HFFc6 (cell line): ENCODE measurements at places on chromosomes 1 and 21. TPM values are rescaled to one million over a fixed set of nuclear protein-coding genes. Genes with fewer than 3 reads are reported as not detected.

TTC22 gene
- not detected in 3 replicates for total RNA-seq

- H3K27ac ChIP-seq = no peak overlapping the region
- DNase-seq = no peak
- no peaks in the 10 kb centered on the region for H3K36me3 ChIP-seq
- no peak overlapping the region for H3K4me3 ChIP-seq
- peaks cover 8% of the 10 kb centered on the region; the same call in 1 of the 2 replicates for H3K4me1 ChIP-seq
Measured at GRCh38 chr1:227401562-227402342, 83.5 kb upstream of the CDC42BPA start.

- no peaks in the 10 kb centered on the region for H3K4me1 ChIP-seq
- no peaks in the 10 kb centered on the region for H3K36me3 ChIP-seq
- H3K27ac ChIP-seq = no peak overlapping the region
- no peak for DNase-seq
- H3K4me3 ChIP-seq = no peak overlapping the region
- peaks cover 3% of the 10 kb centered on the region for H3K27me3 ChIP-seq
Measured at GRCh38 chr1:236342403-236343245, 51.5 kb upstream of the EDARADD start.

- H3K27ac ChIP-seq = no peak overlapping the region
- no peak overlapping the region for H3K4me3 ChIP-seq
- peaks cover under 1% of the 10 kb centered on the region; the same call in 1 of the 2 replicates for H3K4me1 ChIP-seq
- H3K36me3 ChIP-seq = no peaks in the 10 kb centered on the region
- H3K27me3 ChIP-seq = peaks cover 30% of the 10 kb centered on the region
Measured at GRCh38 chr1:226596531-226597165, 48.1 kb downstream of the STUM start.

DNA sequence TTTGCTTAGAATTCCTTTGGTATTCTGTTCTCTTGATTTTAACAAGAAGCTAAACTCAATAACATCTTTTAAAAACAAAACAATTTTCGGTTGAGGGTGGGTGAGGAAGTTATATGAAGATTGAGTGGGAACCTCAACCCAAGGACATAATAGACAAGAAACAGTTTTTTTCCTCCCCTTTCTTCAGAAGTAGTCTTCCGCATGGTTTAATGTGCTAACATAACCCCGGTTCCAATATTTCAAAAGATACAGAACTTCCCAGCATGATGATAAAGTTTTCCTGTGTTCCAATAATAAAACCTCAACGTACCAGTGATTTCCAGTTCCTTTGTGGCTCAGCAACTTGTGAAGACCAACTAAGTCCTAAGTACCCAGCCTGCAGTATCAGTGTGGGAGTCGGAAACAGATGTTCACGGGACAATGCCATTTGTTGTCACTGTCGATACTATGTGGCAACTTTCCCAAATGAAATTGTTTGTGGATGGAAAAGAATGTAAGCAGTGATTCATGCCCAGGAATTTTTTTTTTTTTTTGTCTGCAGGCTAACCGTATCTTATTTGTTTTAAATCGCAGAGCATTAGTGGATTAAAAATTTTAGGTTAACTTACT is 48.5 kb downstream of the NR5A2 start:
- H3K27ac ChIP-seq = peak overlapping the region; percentile 30; the same call in 1 of the 2 replicates
- H3K4me3 ChIP-seq = peak overlapping the region; percentile 71
- peaks cover 3% of the 10 kb centered on the region; the same call in 1 of the 2 replicates for H3K27me3 ChIP-seq
- peaks cover 32% of the 10 kb centered on the region for H3K4me1 ChIP-seq
- peak; percentile 67 for DNase-seq

GSTM1 gene
- total RNA-seq = 15.3 to 50.1 TPM (median 18.0 TPM) in 3 replicates

DNA sequence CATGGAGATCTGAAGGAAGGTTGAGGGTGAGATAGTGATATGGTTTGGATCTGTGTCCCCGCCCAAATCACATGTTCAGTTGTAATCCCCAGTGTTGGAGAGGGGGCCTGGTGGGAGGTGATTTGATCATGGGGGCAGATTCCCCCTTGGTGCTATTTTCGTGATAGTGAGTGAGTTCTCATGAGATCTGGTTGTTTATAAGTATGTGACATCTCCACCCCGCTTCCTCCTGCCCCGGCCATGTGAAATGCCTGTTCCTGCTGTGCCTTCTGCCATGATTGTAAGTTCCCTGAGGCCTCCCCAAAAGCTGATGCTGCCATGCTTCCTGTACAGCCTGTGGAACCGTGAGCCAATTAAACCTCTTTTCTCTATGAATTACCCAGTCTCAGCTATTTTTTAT is 451.9 kb upstream of the VAMP3 start:
- H3K27ac ChIP-seq = no peak overlapping the region
- H3K4me1 ChIP-seq = peaks cover 23% of the 10 kb centered on the region
- H3K4me3 ChIP-seq = no peak overlapping the region
- no peaks in the 10 kb centered on the region for H3K36me3 ChIP-seq
- DNase-seq = no peak

DNA sequence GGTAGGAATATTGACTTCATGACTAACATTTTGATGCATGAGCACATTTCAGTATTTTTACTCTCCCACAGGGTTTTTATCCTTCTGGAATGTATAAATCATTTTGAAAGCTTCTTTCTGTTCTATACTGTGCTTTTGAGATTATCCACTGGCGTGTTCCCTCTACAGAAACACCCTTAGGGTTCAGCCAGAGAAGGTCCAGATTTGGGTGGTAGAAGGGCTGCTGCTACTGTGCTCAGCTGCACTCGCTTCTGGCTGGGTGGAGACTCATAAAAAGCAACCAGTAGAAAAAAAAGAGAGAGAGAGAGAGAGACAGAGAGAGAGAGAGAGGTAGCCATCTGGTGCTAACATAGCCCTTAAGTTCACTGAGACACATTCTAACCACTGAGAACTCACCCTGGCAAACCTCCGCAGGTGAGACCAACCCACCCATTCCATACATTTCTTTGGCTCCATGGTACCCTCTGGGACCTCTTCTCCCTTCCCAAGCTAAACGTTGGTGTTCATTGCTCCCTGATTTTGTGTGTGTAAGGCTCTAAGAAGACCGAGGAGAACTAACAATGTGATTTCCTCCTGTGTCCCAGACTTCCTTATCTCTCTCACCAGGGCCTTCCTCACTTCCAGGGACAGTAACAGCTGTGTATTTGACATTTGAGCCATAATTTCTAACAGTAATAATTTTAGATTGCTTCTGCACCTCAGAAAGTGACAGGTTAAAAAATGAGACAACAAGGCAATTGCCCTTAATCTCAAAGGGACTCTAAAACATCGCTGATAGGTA is 7.2 kb downstream of the APCS start:
- H3K27ac ChIP-seq = peak overlapping the region; percentile 93
- H3K36me3 ChIP-seq = peaks cover 22% of the 10 kb centered on the region
- DNase-seq = peak; percentile 13
- peak overlapping the region; percentile 75 for H3K4me3 ChIP-seq
- H3K4me1 ChIP-seq = peaks cover 88% of the 10 kb centered on the region

GRCh38 chr1:155083865-155084721 is 5.5 kb downstream of the EFNA3 start:
- no peaks in the 10 kb centered on the region for H3K36me3 ChIP-seq
- H3K4me3 ChIP-seq = peak overlapping the region; percentile 98
- no peak for DNase-seq

SEMA6C gene
- total RNA-seq = 1.3 to 1.5 TPM (median 1.3 TPM) in 3 replicates

DNA sequence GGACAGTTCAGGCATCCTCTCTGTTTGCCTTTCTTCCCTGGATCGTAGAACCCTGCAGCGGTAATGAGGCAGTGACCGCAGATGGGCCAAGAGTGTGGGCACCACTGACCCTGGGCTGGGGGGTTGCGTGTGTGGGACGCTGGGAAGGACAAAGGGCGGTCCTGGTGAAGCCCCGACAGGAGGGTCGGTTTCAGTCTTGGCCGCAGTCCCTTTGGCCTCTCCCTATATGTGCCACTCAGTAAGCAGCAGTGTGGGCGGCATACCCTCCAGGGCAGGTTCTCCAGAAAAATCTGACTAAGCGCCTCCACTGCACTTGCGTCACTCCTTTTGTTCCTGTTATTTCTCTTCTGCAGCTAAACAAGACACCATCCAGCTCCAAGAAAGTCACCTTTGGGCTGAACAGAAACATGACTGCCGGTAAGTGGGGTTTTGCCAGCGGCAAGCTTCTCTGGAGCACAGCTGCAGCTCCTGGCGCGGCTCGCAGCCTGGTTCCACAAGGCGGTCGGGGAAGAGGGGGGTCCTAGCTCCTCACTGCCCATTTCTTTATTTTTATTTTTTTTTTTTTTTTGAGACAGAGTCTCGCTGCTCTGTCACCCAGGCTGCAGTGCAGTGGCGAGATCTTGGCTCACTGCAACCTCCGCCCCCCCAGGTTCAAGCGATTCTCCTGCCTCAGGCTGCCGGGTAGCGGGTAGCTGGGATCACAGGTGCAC is 27.7 kb upstream of the PDXK start:
- no peak overlapping the region for H3K4me3 ChIP-seq
- H3K4me1 ChIP-seq = no peaks in the 10 kb centered on the region

DNA sequence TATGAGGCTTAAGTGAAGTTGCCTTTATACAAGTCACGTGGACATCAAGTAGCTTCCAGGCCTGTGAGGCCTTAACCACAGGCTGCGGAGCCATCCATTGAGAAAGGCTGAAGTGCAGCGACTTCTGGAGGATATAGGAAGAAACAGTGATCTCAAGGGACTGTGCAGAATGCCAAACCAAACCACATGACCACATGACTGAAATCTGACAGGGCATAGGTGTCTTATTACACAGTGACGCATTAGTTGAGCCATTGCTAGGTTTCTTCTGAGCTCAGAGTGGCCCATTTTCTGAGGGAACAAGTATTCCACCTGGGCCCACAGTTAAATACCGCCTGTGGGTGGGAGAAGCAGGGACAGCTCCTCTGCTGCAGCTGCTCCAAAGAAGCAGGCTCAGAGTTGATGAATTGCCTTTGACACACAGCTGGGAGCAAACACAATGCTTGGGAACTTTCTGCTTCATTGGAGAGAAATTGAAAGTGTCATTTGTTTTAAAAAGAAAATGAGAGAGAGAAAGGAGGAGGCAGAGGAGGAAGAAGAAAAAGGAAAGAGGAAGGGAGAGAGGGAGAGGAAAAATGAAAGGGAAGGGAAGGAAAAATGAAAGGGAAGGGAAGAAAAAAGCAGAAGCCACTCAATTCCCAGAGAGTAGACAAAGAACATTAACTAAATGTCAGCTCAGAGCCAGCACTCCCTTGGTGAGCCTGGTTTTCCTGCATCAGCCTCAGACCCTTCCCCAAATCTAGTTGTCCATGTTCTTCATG is 94.4 kb downstream of the COLGALT2 start:
- peak; percentile 6 for DNase-seq
- peak overlapping the region; percentile 29; the same call in 1 of the 2 replicates for H3K27ac ChIP-seq
- peaks cover 20% of the 10 kb centered on the region for H3K4me1 ChIP-seq
- H3K4me3 ChIP-seq = no peak overlapping the region
- H3K27me3 ChIP-seq = peaks cover 4% of the 10 kb centered on the region; the same call in 1 of the 2 replicates

GRCh38 chr1:64172458-64172983 is 30.9 kb upstream of the UBE2U start:
- peaks cover 36% of the 10 kb centered on the region for H3K4me1 ChIP-seq
- peak overlapping the region; percentile 84 for H3K27ac ChIP-seq
- peaks cover 16% of the 10 kb centered on the region for H3K36me3 ChIP-seq
- H3K27me3 ChIP-seq = no peaks in the 10 kb centered on the region

GRCh38 chr1:20884513-20884912 is 97.4 kb upstream of the HP1BP3 start:
- H3K27ac ChIP-seq = no peak overlapping the region
- no peak overlapping the region for H3K4me3 ChIP-seq
- no peak for DNase-seq
- peaks cover 23% of the 10 kb centered on the region for H3K4me1 ChIP-seq
- H3K27me3 ChIP-seq = no peaks in the 10 kb centered on the region
- peaks cover 19% of the 10 kb centered on the region for H3K36me3 ChIP-seq

- peak; percentile 41 for DNase-seq
- peak overlapping the region; percentile 63; the same call in 1 of the 2 replicates for H3K27ac ChIP-seq
- peaks cover 90% of the 10 kb centered on the region for H3K4me1 ChIP-seq
- no peaks in the 10 kb centered on the region for H3K27me3 ChIP-seq
Measured at GRCh38 chr21:35616090-35616489, 444.2 kb downstream of the SETD4 start.

DNA sequence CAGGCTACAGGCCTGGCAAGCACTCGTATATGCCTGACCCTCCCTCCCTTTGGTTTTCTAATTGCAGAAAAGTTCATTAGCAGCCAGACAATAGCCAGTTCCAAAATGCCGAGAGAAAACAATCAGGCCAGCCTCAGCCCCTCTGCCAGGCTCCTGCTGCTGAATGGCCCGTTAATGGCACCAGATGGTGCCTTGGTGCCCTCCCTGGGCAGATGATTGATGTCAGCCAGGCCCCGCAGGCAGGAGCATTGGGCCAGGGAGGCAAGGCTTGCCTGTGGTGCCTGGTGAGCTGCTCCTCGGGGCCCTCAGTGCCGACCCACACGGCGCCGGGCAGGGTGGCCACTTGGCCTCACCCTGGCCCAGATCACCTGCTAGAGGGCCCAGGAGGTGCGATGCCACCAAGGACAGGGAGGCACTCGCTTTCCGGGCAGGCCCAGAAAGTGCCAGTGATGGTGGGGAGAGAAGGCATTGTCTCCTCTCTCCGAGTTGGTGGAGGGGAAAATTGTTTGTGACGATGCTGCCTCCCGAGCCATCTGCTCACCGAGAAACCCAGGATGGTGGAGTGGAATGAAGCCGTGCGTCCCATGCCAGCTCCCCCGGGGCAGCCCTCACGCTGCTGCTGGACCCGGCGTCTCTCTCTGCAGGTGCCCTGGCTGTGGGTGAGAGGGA is 28.1 kb downstream of the QSOX1 start:
- H3K36me3 ChIP-seq = peaks cover 8% of the 10 kb centered on the region; the same call in 1 of the 2 replicates
- H3K4me3 ChIP-seq = no peak overlapping the region
- no peak overlapping the region for H3K27ac ChIP-seq
- H3K27me3 ChIP-seq = peaks cover 2% of the 10 kb centered on the region

SAMD13 gene
- total RNA-seq = 0.35 to 0.60 TPM (median 0.45 TPM) in 3 replicates

- H3K27me3 ChIP-seq = peaks cover 36% of the 10 kb centered on the region
- peak; percentile 80 for DNase-seq
- H3K4me3 ChIP-seq = peak overlapping the region; percentile 83
- H3K36me3 ChIP-seq = no peaks in the 10 kb centered on the region
- H3K4me1 ChIP-seq = peaks cover 26% of the 10 kb centered on the region
Measured at GRCh38 chr1:109112652-109113285, 1.1 kb upstream of the ELAPOR1 start.

- H3K4me1 ChIP-seq = no peaks in the 10 kb centered on the region
- DNase-seq = no peak
- peaks cover 3% of the 10 kb centered on the region; the same call in 1 of the 2 replicates for H3K27me3 ChIP-seq
- 0 out of 2 replicates have a peak, but pooled peaks cover 4% of the 10 kb centered on the region for H3K36me3 ChIP-seq
- H3K4me3 ChIP-seq = no peak overlapping the region
Measured at GRCh38 chr1:37085393-37085792, 51.1 kb upstream of the GRIK3 start.

DNA sequence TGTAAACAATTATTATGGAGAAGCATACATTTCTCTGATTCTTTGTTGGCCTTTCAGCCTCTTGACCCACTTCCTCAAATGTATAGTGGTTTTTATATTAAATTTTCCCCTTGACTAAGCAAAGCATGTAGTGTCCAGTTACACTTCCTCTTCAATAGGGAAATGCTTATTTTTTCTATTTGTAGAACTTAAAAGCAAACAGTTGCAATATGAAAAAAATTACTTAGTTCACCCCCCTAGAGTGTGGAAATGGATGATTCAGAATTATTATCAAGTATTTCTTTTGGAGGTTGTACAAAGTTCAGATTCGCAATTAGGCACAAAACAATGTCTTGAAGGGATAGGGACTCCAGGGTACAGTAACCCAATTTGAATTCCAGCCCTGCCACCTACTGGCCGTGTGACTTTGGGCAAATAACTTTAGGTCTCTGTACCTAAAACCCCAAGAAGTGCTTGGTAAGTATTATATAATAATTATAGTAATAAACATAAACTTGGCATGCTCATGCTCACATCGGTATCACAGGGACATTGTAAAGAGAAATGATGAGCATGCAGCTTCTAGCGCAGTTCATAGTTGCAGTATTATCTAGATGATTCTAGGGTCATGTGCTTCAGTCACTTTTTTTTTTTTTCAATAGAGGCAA is 28.6 kb upstream of the IFNGR2 start:
- peaks cover 26% of the 10 kb centered on the region for H3K4me1 ChIP-seq
- H3K4me3 ChIP-seq = no peak overlapping the region
- peak; percentile 16 for DNase-seq
- peaks cover 4% of the 10 kb centered on the region; the same call in 1 of the 2 replicates for H3K27me3 ChIP-seq
